Stimulated activated CD8-positive, alpha-beta memory T cell treated with anti-CD3 and anti-CD28 coated beads, Interleukin-4, amount 100 ng/mL, for 4 hours (primary cell): ENCODE measurements at places on chromosomes 2 and 18.

- DNase-seq = no peak
Measured at GRCh38 chr2:207458582-207458981, 71.2 kb upstream of the CREB1 start.

- DNase-seq = no peak
Measured at GRCh38 chr18:21391074-21391673, 149.1 kb downstream of the GREB1L start.

DNA sequence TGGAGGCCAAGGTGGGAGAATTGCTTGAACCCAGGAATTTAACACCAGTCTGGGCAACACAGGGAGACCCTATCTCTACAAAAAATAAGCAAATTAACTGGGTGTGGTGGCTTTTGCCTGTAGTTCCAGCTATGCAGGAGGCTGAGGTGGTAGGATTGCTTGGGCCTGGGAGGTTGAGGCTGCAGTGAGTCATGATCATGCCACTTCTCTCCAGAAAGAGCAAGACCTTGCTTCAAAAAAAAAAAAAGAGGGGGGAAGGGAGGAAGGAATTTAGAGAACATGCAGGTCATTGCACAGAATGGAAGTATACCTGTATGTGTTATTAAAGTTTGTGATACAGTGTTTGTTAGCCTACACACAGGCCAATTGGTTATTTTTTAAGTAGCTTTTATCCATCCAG lies 25.8 kb downstream of the PKP4 start:
- DNase-seq = no peak

GRCh38 chr2:177930916-177931315 lies 141.7 kb downstream of the PDE11A start:
- DNase-seq = no peak

GRCh38 chr2:38129987-38130386 lies 54.0 kb upstream of the CYP1B1 start:
- no peak for DNase-seq

- no peak for DNase-seq
Measured at GRCh38 chr2:197306696-197307040, 3.9 kb downstream of the ANKRD44 start.

DNA sequence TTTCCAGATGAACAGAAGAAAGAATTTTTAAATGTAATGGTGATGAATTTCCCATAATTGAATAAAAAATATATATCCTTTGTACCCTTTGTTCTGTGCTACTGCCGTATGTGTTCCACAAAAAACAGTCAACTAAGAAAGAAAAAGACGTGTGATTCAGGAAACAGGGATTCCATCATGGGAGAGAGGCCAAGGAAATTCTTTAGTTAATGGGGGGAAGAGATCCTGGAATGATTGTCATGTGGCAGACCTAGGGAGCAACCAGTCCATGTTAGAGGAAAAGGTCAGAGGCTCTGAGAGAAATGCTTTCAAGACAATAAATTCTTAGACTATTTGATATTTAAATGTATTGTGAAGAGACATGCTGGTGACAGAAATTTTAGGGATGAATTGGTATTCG lies 76.6 kb downstream of the CPO start:
- DNase-seq = no peak

- no peak for DNase-seq
Measured at GRCh38 chr2:223762853-223763252, 74.5 kb downstream of the AP1S3 start.

DNA sequence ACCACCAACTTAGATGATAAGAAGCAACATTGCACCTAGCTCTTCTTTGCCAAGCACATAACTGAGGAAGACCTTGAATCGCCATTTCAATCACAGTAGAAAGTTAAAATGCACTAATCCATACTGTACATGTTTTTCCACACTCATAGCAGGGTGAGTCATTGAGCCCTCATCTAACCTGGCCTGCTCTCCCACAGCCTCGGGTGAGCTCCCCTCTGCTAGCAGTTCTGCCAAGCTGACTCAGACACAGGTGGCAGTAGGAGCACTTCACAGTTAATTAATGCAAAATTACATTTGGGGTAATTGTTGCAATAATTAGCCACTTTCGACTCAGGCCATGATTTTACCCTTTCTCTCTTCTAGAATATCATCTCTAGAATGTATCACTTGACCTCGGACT lies 1632.8 kb upstream of the CELF4 start:
- no peak for DNase-seq

- DNase-seq = no peak
Measured at GRCh38 chr2:38191516-38191915, 115.6 kb upstream of the CYP1B1 start.

DNA sequence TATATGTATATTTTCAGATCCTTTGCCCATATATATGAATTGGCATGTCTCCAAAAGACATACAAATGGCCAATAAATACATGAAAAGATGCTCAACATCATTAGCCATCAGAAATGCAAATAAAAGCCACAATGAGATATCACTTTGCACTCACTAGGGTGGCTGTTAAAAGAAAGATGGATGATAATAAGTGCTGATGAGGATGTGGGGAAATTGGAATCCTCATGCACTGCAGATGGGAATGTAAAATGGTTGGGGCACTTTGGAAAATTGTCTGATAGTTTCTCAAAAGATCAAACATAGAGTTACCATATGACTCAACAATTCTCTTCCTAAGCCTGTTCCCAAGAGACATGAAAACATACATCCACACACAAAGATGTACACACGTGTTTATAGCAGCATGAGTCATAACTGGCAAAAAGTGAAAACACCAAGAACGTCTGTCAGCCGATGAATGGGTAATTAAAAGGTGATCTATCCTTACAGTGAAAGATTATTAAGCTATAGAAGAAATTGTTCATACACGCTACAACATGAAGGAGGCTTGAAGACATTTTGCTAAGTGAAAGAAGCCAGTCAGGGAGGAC lies 19.7 kb downstream of the NGEF start:
- DNase-seq = no peak

DNA sequence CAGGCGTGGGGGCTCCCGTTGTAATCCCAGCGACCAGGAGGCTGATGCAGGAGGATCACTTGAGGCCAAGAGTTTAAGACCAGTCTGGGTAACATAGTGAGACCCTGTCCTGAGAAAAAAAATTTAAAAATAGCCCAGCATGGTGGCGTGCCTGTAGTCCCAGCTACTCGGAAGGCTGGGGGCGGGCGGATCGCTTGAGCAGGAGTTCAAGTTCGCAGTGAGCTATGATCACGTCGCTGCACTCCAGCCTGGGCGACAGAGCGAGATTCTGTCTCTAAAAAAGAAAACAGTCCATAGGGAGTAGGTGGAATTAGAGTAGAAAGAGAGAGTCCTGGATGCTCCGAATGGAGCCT lies 325 bp upstream of the TTLL4 start:
- DNase-seq = no peak

DNA sequence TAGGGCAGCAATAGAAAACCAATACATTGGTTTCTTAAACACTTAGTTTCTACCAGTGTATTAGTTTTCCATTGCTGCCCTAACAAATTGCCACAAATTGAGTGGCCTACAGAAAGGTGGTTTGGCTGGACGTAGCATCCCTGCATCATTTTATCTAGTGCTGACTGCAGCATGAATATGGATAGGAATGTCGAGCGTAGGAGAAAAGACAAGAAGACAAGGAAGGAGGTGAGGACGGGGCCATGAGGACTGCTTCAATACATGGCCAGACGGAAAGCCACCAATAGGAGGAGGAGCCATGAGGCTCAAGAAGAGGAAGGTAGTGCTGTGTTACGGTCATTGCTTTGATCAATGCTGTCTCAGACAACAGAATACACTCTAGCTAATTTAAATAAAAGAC lies 154.5 kb upstream of the NDUFV2 start:
- DNase-seq = no peak

- DNase-seq = no peak
Measured at GRCh38 chr18:48893061-48893607, 57.6 kb downstream of the SMAD7 start.

- no peak for DNase-seq
Measured at GRCh38 chr2:75539955-75540716, 20.6 kb downstream of the EVA1A start.

- no peak for DNase-seq
Measured at GRCh38 chr18:13456736-13457271, 238.2 kb downstream of the LDLRAD4 start.

- DNase-seq = no peak
Measured at GRCh38 chr18:905307-905947, 756 bp downstream of the ADCYAP1 start.

DNA sequence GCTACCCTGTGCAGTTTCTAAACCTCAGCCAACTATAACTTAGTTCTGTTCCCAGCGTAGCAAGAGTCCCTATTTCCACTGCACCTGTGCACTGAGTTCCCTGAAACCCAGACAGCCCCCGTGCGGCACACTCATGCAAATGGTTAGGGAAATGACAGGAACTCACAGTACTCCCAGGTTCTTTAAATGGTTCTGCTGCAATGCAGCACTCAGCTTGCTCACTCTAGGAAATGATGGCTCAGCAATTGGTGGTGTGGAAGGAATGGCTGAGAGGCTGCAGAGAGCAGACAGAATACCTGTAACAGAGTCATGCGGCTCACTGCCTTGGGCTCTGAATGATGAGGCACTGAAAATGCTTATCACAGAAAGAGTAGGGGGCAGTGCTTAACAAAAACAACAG lies 143.0 kb downstream of the RAD51AP2 start:
- DNase-seq = no peak

- DNase-seq = no peak
Measured at GRCh38 chr18:62989195-62989594, 273.9 kb downstream of the PHLPP1 start.

DNA sequence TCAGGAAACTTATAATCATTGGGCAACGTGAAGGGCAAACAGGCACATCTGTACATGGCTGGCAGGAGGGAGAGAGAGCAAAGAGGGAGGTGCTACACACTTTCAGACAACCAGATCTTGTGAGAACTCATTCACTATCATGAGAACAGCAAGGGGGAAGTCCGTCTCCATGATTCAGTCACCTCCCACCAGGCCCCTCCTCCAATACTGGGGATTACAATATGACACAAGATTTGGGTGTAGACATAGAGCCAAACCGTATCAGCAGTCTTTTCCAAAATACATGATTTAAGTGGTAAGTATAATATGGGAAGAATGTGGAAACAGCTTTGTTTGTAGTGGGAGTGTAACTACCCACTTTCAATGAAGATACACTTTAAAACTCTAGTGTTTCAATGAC lies 65.0 kb downstream of the EPB41L5 start:
- no peak for DNase-seq

DNA sequence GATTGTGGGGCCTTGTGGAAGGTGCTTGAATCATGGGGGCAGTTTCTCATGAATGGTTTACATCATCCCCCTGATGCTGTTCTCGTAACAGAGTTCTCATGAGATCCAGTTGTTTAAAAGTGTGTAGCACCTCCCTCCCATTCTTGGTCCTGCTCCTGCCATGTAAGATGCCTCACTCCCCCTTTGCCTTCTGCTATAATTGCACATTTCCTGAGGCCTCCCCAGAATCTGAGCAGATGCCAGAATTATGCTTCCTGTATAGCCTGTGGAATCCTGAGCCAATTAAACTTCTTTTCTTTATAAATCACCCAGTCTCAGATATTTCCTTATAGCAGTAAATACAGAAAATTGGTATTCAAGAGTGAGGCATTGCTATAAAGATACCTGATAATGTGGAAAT lies 15.6 kb upstream of the WDR75 start:
- DNase-seq = no peak

DNA sequence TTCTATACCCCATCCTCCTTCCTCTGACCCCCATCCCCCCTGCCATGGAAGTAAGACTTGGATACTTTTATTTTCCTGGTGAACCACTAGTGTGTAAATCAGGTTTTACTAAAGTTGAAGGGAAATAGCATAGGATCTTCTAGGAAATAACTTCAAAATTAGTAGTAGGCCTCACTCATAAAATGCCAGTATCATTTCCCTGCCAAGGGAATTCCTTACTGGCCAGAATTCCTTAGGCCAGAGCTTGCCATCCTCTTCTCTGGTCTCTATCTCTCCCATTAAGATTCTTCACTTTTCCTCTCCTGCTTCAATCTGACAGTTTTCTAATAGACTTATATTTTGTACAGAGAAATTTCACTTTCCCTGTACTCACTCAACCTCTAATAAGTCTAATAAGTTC lies 322.8 kb upstream of the TANK start:
- no peak for DNase-seq

- no peak for DNase-seq
Measured at GRCh38 chr2:30371028-30371689, 75.9 kb upstream of the LCLAT1 start.

DNA sequence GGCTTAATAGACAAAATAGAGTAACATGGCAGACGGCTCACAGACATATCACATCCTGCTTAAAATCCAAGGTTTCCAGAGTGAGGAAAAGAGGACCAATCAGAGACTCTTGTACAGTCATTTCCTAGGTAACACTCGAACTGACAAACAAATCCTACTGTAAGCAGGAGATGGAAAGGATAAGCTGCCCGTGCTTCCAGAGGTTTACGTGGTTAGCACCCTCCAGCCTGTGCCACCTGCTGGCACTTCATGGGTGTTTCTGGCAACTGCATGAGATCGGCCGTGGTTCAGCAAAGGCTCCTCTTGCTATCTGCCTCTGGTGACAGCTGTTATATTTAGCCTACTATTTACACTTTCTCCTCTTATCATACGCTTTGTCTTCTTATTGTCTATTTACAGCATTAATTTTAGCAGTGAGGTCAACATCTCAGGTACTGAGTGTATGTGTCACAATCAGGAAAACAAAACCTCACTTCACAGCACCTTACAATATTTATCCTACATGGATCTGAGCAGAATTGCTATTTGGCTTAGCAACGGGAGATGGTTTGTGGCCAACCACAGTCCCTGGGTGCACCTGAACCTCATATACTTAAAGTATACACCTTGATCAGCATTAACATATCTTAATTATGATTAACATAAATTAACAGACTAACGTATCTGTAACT lies 226.9 kb downstream of the TMEM163 start:
- no peak for DNase-seq

DNA sequence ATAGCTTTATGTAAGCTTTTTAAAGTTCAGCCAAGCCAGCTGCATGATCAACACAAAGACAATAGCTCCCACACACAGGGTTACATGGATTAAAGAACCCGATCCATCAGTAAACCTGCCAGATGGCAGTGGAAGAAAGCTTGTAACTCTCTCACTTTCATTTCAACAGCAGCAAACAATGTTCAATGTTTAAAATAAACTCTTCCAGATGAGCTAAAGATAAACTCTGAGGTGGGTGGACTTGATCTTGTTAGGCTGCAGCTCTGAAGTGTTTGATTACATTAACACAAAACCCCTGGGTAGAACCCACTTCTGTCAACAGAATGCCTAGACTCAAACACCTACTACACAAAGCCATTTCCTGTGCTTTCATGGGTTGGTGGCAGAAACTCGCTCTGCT lies 13.9 kb downstream of the RDH14 start:
- DNase-seq = no peak

DNA sequence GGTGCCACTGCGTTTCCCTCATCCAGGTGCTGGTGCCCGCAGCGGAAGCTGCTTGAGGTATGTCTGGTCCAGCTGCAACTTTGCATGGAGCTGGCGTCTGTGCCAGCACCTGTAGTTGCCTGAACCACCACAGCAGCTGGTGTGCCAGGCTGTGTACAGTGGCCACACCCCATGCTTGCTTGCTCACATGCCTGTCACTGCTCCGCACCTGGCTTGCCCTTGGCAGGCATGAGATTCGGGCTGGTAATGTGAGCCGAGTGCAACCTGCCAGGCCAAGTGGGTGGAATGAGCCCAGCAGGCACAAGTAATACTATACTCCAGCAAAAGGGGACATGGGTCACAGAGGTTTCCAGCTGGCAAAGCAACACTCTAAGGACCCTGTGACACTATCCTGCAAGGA lies 1123.3 kb upstream of the ACVR2A start:
- DNase-seq = no peak

GRCh38 chr2:121613774-121614173 lies 35.5 kb downstream of the CLASP1 start:
- DNase-seq = no peak
